HCT116 (cell line): ENCODE measurements at places on chromosomes 5 and 9. TPM values are rescaled to one million over a fixed set of nuclear protein-coding genes. Genes with fewer than 3 reads are reported as not detected.

- H3K27ac ChIP-seq = no peak overlapping the region
- H3K4me3 ChIP-seq = no peak overlapping the region
- H3K36me3 ChIP-seq = no peaks in the 10 kb centered on the region
- no peaks in the 10 kb centered on the region for H3K4me1 ChIP-seq
- DNase-seq = no peak
These were observed 401.3 kb downstream of the BNC2 start for GRCh38 chr9:16469184-16469583.

GRCh38 chr9:98940276-98940675 is 3.4 kb upstream of the COL15A1 start:
- peaks cover 6% of the 10 kb centered on the region; the same call in 1 of the 2 replicates for H3K27me3 ChIP-seq
- no peaks in the 10 kb centered on the region for H3K36me3 ChIP-seq
- DNase-seq = no peak
- H3K27ac ChIP-seq = no peak overlapping the region
- H3K4me3 ChIP-seq = no peak overlapping the region

DNA sequence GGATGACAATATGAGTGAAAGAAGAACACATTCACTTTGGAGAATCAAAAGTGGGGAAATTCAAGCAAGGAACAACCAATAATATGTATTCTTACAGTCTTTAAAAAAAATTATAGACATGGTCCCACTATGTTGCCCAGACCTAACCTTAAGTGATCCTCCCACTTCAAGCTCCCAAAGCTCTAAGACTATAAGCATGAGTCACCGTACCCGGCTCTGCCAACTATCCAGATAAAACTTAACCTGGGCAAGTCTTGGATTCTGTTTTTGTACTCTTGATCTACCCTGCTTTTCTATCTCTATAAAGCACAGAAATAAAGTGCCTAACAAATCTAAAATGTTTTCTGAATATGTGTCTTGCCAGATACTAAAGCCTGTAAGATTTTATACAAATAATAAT is 30.9 kb downstream of the CEMIP2 start:
- 0 out of 2 replicates have a peak, but pooled peaks cover 3% of the 10 kb centered on the region for H3K36me3 ChIP-seq
- no peaks in the 10 kb centered on the region for H3K27me3 ChIP-seq
- no peak for DNase-seq
- H3K27ac ChIP-seq = no peak overlapping the region
- H3K4me1 ChIP-seq = peaks cover 2% of the 10 kb centered on the region

- no peaks in the 10 kb centered on the region for H3K36me3 ChIP-seq
- H3K27ac ChIP-seq = no peak overlapping the region
- H3K27me3 ChIP-seq = no peaks in the 10 kb centered on the region
- DNase-seq = no peak
- H3K4me1 ChIP-seq = no peaks in the 10 kb centered on the region
These were observed 374.9 kb downstream of the TLE1 start for GRCh38 chr9:81314490-81314889.

KIF4B gene
- total RNA-seq = 0.12 TPM

LOX gene
- 0.12 TPM for total RNA-seq

SUSD1 gene
- 7.9 TPM for total RNA-seq

CCDC192 gene
- not detected for total RNA-seq

KLF4 gene
- 92.8 TPM for total RNA-seq

SMIM33 gene
- total RNA-seq = not detected

PCDHA11 gene
- total RNA-seq = 0.27 TPM
